ENCODE measurements at places on chromosomes 11 and 22.

GRCh38 chr11:405954-406795, 8.6 kb downstream of the SIGIRR start:
- no peak for DNase-seq

GRCh38 chr11:56271092-56271491, 2.9 kb upstream of the OR5T1 start:
- DNase-seq: no peak

GRCh38 chr22:40491990-40492631, 121.7 kb downstream of the SGSM3 start:
- DNase-seq: no peak

- no peak for DNase-seq
Observed at GRCh38 chr11:111462329-111462728, 49.9 kb downstream of the BTG4 start.

- DNase-seq: no peak
Observed at GRCh38 chr22:41512421-41513194, 31.7 kb downstream of the POLR3H start.

DNA sequence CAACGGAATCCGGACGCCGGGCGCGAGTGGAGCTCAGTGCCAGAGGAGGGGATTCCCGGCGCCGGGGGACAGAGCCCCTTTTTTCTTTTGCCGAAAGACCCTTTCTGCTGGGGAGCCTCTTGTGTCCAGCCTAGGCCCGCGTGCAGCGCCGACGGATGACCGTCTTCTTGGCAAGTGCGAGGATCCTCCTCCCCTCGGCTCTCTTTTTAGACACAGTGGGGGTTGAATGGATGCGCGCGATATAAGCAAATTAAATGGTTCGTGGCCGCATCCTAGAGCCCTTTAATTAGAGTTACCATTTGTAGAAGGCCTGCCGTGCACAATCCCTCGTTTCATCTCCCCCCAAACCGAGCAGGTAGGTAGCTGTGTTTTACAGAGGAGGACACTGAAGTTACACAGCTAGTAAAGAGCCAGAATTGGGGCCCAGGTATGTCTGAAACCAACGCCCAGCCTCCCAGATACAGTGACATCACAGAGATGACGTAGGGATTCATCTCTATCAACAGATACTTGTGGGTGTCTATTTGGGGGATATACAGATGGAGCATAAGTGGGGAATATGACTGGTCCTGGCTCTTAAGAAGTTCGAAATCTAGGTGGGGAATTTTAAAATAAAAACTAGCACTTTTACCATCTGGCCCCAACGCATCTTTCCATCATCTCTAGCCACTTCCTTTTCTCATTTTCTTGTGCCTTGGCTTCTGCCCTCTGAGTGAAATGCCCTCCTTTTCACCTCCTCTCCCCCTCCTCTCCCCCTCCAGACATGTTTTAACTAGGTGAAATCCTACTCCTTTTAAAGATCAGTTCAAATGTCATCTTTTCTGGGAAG, 875 bp downstream of the TCP11L1 start:
- DNase-seq: no peak

- no peak for DNase-seq
Observed at GRCh38 chr11:36465449-36466163, 44.5 kb downstream of the TRAF6 start.

GRCh38 chr11:125679397-125679796, 1.2 kb downstream of the ACRV1 start:
- no peak for DNase-seq

DNA sequence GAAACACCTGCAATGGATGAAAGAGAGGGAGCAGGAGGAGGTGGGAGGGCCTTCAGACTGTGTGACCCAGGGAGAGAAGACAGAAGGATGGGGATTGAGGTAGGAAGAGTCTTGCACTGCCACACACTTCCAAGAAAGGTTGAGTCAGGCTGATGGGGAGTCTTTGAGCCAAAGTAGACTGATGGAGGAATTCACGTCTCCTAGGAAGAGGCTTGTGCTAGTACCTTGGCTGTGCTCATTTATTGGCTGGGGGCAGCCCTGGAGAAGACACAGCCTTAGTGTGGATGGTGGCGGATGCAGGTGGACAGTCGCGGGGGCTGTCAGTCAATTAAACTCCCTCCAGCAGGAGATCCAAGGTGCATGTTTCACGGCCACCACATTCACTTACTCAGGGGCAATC, 16.2 kb upstream of the ACCSL start:
- no peak for DNase-seq

- DNase-seq: no peak
Observed at GRCh38 chr11:129814244-129815014, 1.2 kb upstream of the TMEM45B start.

DNA sequence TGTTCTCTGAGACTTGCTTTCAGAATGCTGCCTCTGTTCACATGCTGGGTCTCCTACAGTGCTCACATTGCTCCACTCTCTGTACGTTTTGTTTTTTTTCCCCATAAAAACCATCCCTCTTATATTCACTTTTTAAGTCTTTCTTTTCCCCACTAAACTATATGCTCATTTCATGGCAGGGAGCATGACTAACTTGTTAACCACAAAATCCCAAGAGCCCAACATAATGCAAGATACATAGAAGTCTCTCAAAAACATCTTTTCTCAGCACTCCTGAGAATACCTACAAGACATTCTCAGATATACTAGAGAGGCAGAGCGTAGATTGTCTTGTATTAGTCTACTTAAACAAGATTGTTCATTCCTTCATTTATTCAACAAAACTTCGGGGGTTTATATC, 73.3 kb downstream of the FAM76B start:
- no peak for DNase-seq
